Activated T-helper 1 cell treated with anti-CD3 and anti-CD28 coated beads, Interleukin-2, amount 50 U/mL, for 16 hours (primary cell): ENCODE measurements at places on chromosomes 6 and 20.

- DNase-seq = no peak
Measured at GRCh38 chr6:105442369-105442768, 39.5 kb upstream of the PREP start.

DNA sequence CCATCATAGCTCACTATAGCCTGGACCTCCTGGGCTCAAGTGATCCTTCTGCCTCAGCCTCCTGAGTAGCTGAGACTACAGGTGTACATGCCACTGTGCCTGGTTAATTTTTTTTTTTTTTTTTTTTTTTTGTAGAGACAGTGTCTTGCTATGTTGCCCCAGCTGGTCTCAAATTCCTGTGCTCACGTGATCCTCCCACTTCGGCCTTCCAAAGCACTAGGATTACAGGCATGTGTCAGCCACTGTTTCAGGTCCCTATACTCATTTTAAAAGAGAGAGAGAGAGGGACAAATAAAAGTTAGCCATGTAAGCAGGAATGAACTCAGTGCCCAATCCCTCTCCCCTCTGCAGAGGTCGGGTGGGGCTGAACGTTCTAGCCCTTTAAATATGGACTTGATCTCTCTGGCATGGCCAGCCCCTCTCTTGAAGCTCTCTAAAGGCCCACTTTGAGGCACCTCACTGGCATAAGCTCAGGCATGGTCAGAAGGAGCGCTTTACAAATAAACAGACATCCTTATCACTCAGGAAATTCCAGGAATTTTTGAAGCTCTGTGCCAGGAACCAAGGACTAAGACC is 9.0 kb upstream of the SERPINB1 start:
- DNase-seq = no peak

GRCh38 chr6:163133017-163133416 is 281.5 kb upstream of the QKI start:
- DNase-seq = no peak

GRCh38 chr6:112881828-112882780 is 535.0 kb downstream of the RFPL4B start:
- no peak for DNase-seq

DNA sequence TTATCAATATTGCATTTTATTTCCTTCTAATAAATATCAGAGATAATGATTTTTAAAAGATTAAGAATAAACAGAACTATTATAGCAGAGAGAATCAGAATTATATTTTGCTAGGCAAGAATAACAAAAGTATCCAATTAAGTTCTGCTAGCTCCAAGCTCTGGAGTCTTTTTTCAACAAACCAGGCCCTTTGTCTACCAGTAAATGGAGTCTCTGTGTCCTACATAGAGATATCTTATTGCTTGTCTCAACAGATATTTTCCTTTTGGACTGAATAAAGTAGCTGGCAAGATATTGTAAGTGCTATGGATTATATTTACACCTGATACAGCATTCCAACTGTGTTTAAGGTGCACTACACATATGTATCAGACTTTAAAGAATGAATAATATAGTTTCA is 107.1 kb downstream of the DST start:
- no peak for DNase-seq

GRCh38 chr6:2517855-2518473 is 232.8 kb downstream of the MYLK4 start:
- DNase-seq = no peak

DNA sequence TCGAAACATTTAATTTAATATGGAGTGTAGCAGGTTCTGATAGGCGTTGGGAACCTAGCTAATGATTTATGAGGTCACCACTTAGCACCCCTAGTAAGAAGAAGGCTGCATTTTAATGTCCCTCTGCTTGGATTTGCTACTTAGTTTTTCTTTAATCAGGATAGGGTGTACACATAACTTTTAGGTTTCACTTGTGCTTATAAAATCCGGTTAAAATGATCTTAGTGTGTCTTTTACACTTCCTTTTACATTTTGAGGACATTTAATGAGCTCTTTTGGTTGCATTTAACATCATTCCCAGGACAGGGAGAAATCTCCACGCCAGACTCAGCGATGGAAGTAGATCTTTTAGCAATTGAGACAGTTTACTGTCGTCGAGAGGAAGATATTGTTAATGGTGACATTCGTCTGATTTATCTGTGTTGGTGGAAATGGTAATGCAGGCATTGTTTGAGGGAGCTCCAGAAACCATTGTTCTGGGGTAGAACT is 5.6 kb downstream of the TFAP2A start:
- no peak for DNase-seq

DNA sequence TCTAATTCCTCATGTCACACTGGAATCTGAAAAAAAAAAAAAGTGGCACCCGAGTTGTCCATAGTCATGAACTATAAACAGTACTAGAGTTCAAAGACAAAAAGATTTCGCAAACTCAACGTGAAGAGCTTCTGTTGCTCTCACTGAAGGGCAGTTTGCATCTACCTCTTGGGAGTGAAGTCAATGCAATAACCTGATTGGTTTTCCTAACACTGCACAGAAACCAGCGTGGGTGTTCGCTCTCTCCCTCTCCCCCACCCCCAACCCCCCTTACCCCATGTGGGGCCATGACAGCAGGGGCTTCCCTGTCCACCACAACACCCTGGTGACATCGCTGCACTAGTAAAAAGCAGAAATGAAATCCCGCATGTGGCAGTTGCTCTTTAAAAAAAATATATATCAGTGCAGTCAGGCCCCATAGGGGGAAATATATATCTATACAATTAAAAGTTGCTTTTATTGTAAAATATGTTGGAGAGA is 66.9 kb downstream of the GMPR start:
- DNase-seq = no peak
